ENCODE measurements at places on chromosomes 1 and 21.
A peak's percentile ranks its signal among the peaks of the same experiment; 100 is the strongest.

DNA sequence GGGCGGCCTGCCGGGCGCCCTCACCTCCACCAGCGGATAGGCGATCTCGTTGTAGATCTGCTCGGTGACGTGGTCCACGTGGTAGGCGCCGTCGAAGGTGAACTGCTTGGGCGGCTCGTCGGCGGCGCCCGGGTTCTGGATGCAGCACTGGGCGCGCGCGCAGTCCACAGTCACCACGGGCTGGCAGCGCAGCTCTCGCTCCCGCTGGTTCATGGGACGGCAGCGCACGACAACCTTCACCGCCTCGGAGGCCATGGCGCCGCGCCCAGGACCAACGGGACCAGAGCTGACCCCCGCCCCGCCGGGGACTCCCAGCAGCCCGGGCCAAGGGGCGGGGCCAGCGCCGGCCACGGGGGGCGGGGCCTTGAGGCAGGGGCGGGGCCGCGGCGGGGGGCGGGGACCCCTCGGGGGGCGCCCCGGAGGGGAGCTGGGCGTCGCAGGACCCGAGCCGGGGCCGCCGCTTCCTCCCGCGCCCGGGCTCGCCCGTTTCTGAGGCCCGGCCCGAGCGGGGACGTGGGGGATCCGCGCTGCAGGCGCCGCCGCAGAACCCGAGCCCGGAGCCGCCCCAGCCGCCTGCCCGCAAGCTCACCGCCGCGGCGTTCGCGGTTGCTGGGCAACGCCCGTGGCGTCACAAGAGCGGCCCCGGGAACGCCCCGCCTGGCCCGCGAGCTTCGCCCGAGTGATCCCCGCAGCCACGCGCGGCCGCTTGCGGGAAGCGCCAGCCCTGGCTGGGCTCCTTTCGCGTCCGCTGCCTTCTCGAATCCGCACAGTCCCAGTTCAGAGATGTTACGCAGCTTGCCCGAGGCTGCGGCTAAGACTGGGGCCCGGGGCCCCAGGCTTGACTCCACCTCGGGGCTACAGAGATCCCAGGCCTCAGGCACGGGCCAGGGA lies at the start of gene KIF17:
Gene KIF17, minus strand, starts transcription at position 556 of the 891 bp plus-strand sequence. Its CDS starts 301 bp downstream, at position 255.
- peak; percentile 32 for DNase-seq

DNA sequence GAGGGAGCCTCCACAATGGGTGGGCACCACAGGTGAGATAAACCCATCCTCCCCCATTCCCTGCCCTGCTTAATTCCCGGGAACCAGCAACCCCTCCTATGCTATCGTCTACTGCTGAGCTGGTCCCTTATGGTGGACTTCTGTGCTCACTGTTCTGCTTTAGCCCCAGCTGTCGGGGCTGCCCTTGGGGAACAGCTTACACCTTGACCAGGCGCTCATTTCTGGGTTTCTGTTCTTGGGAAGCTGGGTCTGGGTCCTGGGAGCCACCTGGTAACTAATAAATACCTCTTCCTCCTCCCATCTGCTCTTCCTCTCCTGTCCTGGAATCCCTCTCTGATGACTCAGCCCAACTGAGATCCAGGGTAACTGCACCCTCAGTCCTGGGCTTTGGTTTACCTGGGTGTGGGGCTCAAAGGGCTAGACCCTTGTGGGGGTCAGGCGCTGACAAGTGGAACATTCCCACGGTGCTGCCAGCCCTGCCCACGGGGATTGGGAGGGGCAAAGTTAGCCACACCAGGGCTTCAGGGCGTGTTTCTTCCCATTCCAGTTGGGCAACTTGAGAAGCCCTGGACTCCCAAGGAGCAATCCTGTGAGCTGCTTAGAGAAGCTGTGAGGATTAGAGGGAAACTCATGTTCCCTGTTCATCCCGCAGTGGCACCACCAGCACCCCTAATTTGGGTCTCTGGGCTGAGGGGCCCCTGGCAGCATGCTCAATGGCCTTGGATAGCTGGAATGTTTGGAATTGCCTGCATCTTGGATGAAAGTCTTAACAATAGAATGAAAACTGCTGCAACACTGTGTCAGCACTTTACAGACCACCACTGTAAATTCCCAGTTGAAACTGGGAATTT lies 1.6 kb downstream of the PCAT6 start:
- no peak for DNase-seq

GRCh38 chr1:153431427-153431826 lies 15.1 kb downstream of the S100A7A start:
- no peak for DNase-seq

GRCh38 chr21:44058652-44058964 lies 46.5 kb downstream of the TRAPPC10 start:
- DNase-seq, result no peak

DNA sequence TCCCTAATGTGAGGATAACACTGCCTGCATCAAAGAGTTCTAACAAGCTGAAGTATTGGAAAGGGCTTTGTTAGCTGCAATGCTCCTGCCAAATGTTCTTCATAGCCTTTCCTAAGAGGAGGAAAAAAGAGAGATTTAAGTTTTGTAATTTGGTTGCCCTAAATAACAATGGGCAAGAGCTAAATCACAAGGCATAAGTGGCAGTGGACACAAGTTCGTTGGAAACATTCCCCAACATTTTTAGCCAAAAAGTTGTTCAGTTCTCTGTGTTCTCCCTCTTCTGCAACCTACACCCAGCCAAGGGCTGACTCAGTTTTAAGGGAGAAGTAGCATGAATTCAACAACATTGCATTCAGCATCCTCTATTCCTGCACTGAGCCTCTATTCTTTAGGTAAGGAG lies 2.6 kb upstream of the UQCRHL start:
- DNase-seq, result no peak

DNA sequence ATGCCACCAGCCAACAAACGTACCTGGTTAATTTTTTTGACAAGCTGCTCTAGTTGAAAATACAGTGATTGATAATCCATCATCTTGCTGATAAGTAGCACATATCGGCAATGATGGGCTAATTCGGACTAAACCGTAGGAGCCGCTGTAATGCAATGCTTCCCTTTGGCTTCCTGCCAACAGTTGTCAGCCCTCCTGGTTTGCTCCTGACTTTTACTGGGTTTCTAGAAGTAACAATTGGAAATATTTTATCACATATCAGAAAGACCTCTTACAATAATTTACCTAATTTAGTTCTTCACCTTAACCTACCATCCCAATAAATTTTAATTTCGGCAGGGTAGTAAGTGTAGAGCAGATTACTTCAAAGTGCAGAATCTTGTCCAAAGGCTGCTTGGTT lies 148.5 kb downstream of the DHRS3 start:
- DNase-seq, result no peak

GRCh38 chr1:93701629-93702028 lies 20.0 kb upstream of the BCAR3 start:
- no peak for DNase-seq

DNA sequence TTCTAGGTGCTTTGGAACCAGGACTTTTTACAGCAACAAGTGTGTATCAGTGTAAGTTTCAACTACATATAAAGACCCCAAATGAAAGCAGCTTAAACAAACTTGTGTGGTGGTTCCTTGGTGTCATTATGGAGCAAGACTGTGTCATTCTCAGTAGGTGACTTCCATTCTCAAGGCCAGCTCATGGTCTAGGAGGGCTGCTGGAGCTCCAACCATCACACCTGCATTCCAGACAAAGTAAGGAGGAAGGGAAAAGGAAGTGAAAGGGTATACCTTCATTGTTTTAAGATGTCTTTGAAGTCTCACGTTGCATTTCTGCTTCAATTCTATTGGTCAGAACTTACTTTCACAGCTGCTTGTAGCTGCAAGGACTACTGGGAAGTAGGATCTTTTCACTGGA lies 188.6 kb downstream of the C1orf94 start:
- no peak for DNase-seq

- no peak for DNase-seq
Observed at GRCh38 chr1:21762022-21762404, 20.9 kb downstream of the USP48 start.

GRCh38 chr1:217892750-217893149 lies 261.6 kb downstream of the SPATA17 start:
- no peak for DNase-seq

- peak; percentile 36 for DNase-seq
Observed at GRCh38 chr1:44531785-44532566, 126.9 kb downstream of the RNF220 start.

GRCh38 chr1:176843352-176844297 lies 320.9 kb downstream of the ASTN1 start:
- DNase-seq, result peak; percentile 59

DNA sequence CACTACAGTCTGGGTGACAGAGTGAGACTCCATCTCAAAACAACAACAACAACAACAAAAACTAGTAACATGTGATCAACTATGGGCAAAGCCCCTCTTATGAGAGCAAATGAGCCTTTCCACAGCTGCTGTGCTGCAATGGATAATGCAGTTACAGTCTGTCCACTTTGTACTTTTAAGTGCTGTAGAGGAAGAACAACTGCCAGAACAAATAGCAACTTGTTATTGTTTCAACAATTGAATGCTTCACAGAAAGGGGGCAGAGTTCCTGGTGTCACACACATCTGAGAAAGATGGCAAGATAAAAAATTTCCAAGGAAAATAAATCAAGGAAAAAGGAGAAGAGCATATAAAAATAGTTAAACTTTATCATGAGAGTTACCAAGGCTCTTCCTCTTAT lies 243.6 kb upstream of the DMRTA2 start:
- DNase-seq, result no peak

DNA sequence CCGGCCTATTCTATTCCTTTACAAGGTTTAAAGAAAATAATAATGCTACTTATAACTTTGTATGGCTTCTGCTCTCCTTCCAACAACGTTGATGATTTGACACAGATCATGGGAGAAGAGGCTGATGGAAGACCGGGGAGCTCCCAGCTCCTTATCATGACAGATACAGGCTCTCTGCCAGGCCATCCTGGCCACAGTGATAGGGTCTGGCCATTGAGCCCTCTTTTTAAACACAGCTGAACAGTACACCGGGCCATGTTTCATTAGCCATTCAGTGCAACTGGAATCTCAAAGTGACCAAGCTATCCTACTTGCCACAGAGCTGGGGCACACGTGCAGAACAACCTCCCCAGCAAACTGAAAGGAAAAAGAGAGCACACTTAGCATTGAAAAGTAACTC lies 34.9 kb downstream of the DNAJC11 start:
- no peak for DNase-seq

- DNase-seq, result no peak
Observed at GRCh38 chr1:197955486-197956394, 38.6 kb downstream of the LHX9 start.

DNA sequence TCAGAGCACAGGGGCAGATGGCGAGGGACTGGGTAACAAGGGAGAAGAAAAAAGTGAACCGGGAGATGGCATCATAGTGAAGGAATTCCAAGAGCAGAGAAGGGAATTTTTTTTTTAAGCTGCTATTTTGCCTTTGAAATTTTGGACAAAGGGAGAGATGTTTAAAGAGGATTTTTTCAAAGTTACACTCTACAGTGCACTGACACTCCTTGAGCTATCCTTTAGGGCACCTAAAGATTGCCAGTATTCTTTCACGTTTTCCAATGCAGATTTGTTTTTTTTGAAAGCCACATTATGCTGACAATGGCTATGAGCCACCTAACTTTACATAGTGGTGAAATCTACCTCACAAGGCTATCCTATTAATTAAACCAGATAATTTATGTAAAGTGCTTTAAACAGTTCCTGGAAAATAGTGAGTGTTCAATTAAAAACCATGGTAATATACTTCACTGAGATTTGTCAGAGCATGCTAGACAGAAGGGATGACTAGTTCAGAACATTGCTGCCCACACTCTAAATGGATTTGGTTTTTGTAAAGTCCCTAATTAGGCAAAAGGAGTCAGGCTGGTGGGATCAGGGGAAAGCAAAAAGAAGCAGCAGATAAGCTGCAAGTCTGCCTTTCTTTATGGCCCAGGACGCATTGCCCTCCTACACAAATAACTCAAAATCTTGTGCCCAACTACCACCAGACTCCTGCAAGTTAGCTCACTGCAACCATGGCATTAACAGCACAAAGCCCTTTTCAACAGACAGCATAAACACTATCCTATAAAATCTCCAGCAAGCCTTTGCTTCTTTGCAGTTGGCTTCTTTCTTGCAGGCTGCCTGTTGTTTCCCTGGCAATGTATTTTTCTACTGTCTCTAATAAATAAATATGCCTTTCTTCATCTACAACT lies 53.9 kb downstream of the PRDX6 start:
- DNase-seq, result no peak

DNA sequence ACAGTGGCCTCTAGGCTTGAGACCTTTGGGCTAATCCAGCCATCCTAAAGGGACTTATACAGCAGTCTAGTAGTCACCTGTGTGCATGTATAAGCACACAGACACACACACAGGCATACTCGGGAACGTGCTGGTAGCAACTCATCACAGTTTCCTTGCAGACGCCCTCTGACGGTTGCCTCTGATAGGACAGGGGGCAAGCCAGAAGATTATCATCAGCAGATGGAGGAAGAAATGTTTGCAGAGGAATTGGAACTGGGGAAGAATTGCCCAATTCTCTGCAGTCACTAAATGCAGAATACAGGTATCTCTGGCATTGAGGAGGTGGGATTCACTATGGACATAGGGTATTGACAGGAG lies 222.2 kb downstream of the C1orf94 start:
- DNase-seq, result no peak

GRCh38 chr1:219041141-219041540 lies 132.5 kb upstream of the LYPLAL1 start:
- no peak for DNase-seq

DNA sequence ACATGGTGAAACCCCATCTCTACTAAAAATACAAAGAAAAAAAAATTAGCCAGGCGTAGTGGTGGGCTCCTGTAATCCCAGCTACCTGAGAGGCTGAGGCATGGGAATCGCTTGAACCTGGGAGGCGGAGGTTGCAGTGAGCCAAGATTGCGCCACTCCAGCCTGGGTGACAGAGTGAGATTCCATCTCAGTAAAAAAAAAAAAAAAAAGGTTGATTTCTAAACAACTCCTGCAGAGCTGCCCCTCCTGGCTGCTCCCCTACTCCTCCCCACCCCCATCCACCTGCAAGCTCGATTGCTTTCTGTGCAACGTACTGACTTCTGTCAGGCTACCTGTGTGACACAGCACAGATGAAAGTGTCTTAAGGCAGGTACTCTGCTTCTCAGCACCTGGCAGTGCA lies 13.3 kb downstream of the ETV3L start:
- no peak for DNase-seq

DNA sequence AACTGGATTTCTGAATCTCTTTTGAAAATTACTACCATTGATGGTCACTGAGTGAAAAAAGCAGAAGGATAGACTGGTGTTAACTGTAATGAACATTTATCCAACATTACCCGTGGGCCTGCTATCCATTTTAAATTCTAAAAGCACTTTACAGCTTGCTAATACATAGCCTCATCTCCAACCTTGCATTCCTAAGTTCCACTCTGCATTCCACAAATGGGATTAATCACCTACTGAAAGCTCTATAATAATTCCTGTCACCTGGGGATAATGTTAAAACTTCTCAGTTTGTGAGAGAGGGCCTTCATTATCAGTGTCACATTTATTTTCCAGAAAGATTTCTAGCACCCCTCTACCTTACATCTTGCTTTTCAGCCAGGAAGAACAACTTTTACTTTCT lies 38.2 kb downstream of the PTPRC start:
- DNase-seq, result no peak

- DNase-seq, result no peak
Observed at GRCh38 chr21:31874812-31875212, 2.0 kb downstream of the HUNK start.

- no peak for DNase-seq
Observed at GRCh38 chr1:174535207-174535606, 87.4 kb downstream of the GPR52 start.

- DNase-seq, result no peak
Observed at GRCh38 chr1:222275001-222275728, 272.7 kb downstream of the HHIPL2 start.
